ENCODE measurements at places on chromosomes 12 and 14.

DNA sequence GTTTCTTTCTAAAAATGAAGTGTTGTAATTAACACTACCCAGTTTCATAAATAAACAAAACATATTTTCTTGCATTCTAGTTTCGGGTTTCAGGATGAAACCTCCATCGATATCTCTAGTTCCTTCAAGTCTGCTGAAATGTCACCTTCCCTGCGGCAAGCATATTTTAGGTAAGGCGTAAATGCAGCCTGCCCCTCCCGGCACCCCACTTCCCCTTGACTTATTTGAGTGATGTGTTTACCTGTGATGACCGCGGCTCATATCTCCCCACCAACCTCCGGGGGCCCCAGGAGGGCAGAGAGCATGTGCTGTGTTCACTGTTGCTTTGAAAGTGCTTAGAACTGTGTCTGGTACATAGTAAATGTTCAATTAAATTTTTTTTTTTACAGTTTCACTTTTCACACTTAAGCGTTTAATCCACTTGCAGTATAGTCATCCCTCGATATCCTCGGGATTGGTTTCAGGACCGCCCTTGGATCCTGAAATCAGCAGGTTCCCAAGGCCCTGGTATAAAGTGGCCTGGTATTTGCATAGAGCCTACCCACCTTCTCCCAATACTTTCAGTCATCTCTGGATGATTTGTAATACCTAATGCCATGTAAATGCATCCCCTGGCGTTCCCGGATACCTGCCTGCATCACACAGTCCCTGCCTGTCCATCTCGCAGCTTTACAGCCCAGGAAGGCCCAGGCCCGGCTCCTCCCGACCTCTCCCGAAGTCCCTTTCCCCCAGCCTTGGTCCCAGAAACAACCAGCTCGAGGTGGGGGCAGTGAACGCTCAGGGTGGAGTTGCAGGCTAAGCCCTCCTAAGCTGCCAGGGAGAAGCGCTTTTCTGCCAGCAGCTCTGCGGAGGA lies 40.2 kb upstream of the FBRSL1 start:
- DNase-seq = no peak

DNA sequence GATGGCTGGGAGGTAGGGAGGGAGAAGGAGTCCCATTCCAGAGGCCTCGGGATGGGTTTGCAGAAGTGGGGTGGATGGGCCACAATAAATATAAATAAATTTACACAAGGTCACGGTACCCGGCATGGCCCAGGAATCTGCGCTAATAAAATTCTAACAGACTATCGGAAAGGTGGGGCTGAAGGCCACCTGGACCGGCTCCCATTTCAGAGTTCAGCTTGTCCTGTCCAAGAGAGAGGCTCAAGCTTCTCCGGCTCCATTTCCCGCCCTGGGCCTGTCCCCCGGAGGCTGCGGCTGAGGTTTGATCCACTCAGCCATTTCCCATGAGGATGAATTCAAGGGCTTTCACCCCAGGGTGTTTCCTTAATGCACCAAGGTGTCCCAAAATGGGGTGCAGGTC lies 30.2 kb downstream of the FOXN4 start:
- DNase-seq = no peak

GRCh38 chr12:24839268-24839791 lies 109.6 kb downstream of the BCAT1 start:
- DNase-seq = no peak

GRCh38 chr14:99380402-99380801 lies 100.3 kb downstream of the SETD3 start:
- DNase-seq = no peak

- DNase-seq = no peak
Observed at GRCh38 chr14:25001601-25002000, 48.3 kb downstream of the STXBP6 start.

- no peak for DNase-seq
Observed at GRCh38 chr14:31977001-31977556, 100.0 kb upstream of the ARHGAP5 start.

GRCh38 chr12:48285751-48286650 lies 64.7 kb downstream of the ZNF641 start:
- no peak for DNase-seq

DNA sequence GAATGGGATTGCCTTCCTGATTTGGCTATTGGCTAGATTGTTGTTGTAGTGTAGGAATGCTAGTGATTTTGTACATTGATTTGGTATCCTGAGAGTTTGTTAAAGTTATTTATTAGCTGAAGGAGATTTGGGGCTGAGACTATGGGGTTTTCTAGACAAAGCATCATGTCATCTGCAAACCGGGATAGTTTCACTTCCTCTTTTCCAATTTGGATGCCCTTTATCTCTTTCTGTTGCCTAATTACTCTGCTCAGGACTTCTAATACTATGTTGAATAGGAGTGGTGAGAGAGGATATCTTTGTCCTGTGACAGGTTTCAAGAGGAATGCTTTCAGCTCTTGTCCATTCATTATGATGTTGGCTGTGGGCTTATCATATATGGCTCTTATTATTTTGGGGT lies 265.7 kb upstream of the MGAT4C start:
- DNase-seq = no peak

GRCh38 chr14:34851395-34851794 lies 23.8 kb downstream of the BAZ1A start:
- DNase-seq = no peak

- DNase-seq = no peak
Observed at GRCh38 chr14:33349871-33350270, 411.2 kb downstream of the NPAS3 start.

DNA sequence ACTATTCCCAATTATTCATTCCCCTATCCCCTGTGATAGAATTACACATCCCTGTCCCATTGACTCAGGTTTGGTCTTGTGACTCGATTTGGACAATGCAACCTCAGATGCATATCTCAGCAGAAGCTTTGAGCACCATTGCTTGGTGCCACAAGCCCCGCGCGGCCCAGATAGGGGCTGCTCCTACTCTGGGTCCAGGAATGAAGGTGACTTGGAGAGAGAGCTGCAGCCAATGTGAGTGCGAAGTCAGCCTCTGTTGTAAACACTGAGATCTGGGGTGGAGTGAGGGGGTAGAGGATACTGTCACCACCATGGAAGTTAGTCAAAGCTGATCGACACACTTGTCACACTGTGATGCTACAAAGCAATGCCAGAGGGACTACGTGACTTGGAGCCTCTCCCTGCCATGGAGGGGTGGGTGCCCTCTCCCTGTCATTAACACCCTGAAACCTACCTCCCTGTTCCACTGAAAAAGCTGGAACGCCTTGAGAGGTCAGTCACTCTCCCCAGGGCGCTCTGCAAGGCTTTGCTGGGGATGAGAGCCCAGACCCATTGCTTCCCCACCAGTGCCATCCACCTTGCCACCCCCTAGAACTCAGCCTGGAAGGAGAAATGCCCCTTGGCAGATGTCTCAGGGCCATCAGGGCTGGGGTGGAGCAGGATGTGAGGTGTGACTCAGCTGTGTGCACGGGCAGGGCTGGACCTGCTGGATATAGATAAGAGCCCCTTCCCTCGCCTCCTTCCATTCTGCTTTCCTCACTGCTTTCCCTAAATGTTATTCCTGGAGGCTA lies 6.6 kb upstream of the PLEK2 start:
- no peak for DNase-seq

DNA sequence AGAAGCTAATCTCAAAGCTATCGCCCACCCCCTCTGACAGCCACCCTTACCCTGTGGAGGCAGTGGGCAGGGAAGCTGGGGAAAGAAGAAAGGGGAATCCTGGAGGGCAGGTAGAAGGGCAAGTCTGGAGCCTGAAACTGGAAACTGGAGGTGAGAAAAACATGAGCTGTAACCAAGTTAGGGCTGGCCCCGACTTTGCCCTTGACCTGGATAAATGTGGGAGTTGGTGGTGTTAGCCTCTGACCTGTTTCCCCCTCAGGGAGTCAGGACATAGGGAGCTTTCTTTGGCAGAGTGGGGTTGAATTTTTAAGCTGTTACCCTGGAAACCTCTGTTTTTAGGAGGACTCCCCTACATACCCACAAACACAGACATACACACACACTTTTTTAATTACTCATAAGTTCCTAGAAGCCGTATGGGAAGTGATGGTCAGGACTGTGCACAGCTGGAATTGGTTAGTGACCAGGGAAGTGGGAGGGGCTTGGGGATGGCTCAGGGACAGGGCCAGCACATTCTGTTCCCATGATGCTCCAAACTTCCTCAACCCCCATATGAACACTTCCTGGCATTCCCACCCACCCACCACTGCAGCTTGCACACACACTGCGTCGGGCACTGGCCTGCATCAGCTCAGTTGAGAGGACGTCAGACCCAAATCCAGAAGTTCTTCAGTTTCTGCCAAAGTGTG lies 5.0 kb upstream of the MMP19 start:
- DNase-seq = peak; percentile 99

Measured in AG09319 (cell line).